C1 segment of cervical spinal cord (tissue), 14 donors: ENCODE measurements at places on chromosomes 5 and 9.

GRCh38 chr9:4572184-4572826, 82.0 kb downstream of the SLC1A1 start:
- DNase-seq = no peak

GRCh38 chr9:545480-545879, 296.0 kb upstream of the DMRT1 start:
- DNase-seq = no peak

DNA sequence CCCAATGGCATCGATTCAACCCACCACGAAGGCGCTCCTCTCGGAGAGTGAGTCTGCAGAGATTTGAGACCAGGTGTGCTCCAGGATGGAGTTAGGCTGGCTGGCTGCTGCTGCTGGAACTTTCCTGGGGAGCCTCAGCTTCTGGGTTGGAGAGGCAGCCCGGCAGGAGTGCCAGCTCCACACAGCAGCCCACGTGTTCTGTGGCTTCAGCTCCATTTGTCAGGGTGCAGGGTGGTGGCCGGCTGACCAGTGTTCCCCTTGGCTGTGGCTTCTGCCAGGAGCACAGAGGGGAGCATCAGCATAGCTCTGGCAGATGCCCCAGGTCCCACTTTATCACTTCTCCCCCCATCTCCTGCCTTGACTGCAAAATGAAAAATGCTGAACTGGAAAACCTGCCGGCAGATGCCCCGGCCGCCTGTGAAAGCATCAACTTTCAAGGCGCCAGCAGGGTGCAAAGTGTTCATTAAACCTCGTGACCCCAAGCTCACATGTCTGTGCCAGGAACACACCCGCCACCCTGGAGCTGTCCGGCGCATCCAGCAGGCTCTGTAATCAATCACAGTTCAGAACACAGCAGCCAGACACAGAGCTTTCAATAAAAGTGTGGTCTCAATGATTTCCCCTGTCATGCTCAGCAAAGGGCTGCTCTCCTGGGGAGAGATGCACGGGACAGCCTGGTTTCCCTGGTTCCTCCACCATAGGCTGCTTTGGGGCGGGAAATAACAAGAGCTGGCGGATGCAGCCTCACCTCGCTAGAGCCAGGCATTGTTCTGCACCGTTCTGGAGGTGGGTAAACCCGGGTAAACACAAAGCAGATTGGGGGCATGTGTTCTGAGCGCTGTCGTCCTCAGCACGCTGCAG, 53.2 kb downstream of the TRIP13 start:
- no peak for DNase-seq

DNA sequence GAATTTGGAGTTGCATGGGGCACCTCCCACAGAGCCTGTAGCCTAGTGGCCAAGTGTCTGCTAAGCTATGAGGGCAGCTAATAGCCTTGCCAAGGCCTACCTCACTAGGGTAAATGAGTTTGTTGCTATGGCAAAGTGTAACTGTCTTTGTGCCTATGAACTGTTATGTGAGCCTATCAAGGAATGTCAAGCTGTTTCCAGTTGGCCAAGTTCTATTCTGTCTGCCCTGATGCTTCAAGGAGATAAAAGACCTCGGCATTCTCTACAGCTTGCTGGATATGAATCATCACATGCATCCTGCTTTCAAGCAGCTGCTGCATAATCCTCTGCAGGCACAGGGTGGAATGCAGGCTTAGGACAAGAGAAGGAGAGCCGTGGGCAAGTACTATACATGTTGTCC, 69.8 kb upstream of the CCDC112 start:
- no peak for DNase-seq

DNA sequence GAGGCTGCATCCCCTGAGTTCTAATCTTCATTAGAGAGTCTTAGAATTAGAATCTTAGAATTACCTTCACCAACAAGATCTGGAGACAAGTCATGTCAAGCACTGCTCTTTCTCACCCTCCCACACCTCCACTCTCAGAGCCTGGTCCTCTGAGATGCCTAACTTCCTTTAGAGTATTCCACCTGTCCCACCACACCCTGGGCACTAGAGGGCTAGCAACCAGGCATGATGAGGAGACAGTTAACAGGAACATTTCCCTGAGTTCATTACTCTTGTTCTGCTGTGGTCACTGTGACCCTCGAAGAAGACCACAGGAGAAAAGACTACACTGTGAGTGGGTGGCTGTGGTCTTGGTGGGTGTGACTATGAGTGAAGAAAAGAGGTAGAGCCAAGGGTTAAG, 25.2 kb upstream of the MAP1B start:
- no peak for DNase-seq

GRCh38 chr5:32475334-32476097, 31.0 kb upstream of the ZFR start:
- no peak for DNase-seq

- no peak for DNase-seq
These were observed 34.9 kb upstream of the RPS23 start for GRCh38 chr5:82313016-82313415.

- no peak for DNase-seq
These were observed 238.7 kb upstream of the DAP start for GRCh38 chr5:10999714-11000113.

DNA sequence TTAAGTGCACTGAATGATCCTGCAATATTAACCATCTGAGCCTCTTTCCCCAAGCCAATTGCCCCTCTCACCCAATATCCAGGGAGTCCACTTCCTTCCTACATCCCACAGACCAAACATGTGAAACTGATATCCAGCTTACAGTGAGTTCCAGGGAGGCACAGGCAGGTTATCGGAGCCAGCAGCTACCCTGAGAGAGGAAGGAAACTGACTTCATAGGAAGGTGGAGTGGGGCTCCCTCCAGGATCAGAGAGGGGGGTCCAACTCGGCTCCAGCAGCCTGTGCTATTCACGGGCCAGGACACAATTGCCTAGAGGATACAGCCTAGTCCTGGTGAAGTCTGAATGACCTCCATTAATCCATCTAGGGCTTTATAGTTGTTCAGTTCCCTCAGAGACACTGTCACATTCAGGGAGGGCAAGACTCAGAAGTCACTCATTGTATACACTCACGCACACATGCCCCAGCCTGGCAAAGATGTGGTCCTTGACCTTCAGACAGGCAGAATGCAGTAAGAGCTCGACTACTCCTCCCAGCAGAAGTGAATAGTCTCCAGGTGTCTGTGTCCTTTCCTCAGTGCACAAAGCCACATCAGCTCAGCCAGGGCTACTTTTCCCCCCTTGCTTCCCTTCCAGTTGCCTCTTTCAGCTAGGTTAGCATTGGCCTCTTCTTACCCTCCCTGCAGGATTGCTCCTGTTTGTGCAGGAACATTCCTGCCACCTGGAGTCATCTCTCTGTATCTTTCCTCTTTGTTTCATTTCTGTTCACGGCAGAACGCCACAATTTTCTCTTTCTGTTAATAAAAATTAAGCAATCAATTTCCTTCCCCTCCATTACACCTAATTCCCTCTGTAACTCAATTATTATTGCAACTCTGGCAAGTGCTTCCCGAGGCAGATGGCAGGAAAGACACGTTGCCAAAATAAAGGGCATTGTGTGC, 501.7 kb downstream of the ARHGEF28 start:
- no peak for DNase-seq

- DNase-seq = no peak
These were observed 2.5 kb upstream of the VCAN start for GRCh38 chr5:83469075-83469474.

- no peak for DNase-seq
These were observed 1.3 kb upstream of the NIPBL start for GRCh38 chr5:36875051-36875789.

DNA sequence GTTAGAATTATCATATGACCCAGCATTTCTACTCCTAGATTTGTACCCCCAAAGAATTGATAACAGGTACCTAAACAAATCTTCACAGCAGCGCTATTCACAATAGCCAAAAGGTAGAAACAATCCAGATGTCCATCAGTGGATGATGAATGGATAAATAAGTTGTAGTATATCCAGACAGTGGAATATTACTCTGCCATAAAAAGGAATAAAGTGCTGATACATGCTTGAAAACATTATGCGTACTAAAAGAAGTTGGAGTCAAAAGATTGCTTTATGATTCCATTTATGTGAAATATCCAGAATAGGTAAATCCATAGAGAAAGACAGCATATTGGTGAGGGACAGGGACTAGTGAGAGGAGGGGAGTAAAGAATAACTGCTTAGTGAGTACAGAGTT, 26.0 kb downstream of the MTREX start:
- DNase-seq = no peak

- peak; percentile 36 for DNase-seq
These were observed 27.5 kb upstream of the BOD1 start for GRCh38 chr5:173643964-173644363.

DNA sequence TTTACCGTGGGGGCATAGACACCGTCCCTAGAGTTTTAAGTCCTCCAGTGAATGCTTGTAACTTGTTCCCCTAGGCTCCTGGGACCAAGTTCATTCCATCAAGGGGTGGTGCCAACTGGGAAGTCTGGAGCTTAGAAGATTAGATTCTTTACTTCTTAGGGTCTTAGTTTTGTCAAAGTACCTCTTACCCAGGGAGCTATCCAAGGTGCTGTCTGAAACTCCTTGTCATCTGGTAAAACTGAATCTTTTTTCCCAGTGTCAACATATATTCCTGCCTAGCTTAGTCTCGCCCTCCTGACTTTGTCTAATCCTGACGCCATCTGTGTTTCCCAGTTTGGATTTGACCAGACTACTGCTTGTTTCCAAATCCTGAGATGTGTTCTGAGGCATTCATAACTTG, 41.6 kb downstream of the MAMDC2 start:
- no peak for DNase-seq

GRCh38 chr9:130854835-130855234, 19.8 kb downstream of the ABL1 start:
- no peak for DNase-seq

GRCh38 chr9:16126042-16126441, 573.2 kb downstream of the CCDC171 start:
- no peak for DNase-seq

DNA sequence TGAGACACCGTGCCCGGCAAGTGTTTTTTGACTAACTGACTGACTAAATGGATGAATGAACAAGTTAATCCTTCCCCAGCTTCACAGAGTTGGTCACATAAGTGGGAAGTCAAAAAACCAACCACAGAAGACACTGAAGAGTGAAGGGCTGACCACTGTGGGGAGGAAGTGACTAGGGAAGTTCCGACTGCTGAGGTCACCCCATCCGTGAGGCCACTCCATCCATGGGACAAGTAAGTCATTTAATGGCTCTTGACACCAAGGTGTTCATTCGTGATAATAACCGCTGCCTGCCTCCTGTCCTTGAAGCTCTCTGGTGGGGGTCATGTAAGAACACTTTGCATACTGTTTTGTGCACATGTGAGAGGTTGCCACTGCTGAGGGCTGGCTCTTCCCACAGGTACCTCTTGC, 22.2 kb upstream of the CXCL14 start:
- no peak for DNase-seq

DNA sequence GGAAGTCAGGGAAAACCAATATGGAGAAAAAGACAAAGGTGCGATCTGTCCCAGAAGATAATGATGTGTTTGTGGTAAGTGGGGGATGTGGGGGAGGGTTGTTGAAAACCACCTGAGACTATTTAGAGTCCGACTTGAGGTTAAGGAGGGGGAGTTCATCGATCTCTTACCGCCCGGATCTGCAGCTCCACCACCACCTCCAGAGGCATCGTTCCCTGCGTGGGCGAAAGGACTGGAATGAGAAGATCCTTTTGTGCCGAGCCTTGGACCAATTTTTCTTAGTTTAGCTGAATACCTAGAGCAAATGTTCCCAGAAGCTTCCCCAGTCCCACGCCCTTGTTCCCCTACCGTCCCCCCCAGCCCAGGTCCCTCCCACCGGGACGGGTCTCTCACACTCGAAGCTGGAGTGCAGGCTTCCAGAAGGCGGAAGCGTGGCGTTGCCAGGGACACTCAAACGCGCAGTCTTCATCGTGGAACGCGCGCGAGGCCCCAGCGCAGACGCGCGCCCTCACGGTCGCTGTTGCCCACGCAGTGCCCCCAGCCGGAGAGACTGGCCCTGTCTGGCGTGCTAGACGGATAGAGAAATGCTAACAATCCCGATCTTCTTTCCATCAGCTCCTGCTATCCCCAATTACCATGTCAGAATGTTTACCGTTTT, at the start of gene SPATA6L:
Gene SPATA6L (minus strand): TSS at position 439 of the 658 bp plus-strand sequence. CDS start 230 bp downstream, at position 209.
- DNase-seq = peak; percentile 52

DNA sequence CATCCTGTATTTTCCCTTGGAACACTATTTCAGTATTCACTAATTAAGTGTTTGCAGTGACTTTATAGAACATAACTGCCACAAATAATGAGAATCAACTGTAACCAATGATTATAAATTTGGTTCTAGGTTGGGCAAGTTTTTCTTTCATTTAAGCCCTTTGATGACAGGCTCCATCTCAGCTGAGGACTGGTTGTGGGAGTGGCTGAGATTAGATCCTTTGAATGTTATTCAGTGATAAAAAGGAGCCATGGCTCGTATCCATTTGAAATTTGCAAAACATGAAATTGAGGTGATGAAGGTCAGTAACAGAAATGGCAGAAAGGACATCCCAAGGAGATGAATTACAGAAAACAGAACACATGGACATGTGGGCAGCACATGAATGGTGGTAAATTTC, 138.1 kb upstream of the PCA3 start:
- no peak for DNase-seq

DNA sequence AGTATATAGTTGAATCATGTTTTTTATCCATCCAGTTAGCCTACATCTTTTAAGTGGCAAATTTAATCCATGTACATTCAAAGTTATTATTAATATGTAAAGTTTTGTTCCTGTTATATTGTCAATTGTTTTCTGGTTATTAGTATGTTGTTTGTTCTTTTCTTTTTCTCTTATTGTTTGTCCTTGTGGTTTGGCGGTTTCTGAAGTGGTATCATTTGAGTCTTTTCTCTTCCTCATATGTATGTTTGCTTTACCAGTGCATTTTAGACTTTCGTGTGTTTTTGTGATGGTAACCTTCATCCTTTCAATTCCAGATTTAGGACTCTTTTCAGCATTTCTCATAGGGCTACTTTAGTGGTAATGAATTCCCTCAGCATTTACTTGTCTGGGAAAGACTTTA, 130.4 kb upstream of the RFX3 start:
- no peak for DNase-seq

GRCh38 chr9:105027084-105027483, 99.1 kb upstream of the ABCA1 start:
- no peak for DNase-seq

- no peak for DNase-seq
These were observed 210.3 kb upstream of the TNC start for GRCh38 chr9:115328228-115328627.

GRCh38 chr9:110932863-110933262, 105.4 kb downstream of the LPAR1 start:
- no peak for DNase-seq

DNA sequence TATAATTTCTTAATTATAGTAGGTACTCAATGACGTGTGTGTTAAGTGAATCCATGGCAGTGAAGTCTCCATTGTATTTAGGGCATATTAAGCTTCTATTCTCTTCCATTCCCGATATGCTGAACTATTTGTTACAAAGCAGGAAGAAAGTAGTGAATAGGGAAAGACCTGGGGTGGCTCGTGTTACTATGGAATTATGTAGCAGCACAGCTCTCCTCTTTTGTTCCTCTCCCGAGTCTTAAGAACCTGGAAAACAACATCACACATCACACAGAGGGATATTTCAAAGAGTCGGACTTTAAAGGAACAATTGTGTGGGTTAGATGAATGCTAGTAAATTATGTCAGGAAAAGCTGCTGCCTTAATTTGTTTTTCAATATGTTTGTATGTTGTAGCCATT, 131.8 kb downstream of the PCSK5 start:
- no peak for DNase-seq
